ENCODE measurements at places on chromosomes 2 and 18.

DNA sequence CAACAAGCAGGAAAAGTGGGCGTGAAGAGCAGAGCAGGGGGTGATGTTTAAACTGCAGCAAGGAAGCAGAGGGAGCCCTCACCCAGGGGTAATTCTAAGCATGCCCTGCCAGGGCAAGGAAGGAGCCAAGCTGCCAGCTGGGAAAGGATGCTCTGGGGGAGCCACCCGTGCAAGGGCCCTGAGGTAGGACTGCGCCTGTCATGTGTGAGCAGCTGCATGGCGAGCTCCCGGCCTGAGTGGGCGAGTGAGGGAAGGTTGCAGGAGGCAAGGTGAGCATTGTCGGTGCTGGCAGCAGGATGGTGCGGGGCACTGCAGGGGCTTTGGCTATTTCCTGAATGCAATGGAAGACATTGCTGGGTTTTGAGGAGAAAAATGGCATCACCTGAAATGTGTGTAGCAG is 107.2 kb downstream of the COPS8 start:
- no peak for DNase-seq

GRCh38 chr2:174161490-174161889 is 86.8 kb downstream of the OLA1 start:
- DNase-seq, result no peak

DNA sequence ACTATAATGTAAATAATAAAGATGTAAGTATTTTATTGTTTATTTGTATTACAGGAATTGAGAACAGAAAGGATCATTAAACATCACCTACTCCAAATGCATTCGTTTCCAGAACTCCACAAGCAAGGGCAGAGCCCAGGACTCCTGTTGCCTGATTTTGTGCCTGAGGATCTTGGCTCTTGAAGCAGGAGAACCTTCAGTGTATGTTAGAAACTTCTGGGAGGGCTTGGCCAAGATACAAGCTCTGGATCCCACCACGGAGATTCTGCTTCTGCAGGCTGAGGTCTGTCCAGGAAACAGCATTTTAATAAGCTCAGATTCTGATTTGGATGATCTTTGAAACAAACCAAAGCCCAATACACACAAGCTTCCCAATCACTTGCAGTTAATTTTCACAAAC is 142.4 kb upstream of the SOX11 start:
- no peak for DNase-seq

DNA sequence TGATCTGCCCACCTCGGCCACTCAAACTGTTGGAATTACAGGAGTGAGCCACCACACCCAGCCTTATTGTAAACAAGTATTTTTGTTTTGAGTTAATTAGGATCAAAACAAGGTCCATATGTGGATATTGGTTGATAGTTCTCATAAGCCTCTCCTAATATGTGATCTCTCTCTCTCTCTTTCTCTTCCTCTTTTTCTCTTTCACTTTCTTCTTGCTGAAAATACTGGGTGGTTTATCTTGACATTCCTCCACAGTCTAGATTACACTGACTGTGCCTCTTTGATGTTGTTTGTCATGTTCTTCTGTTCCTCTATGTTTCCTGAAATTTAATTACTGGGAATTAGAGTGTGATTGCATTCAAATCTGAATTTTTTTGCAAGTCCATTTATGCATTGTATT is 547.5 kb upstream of the NRXN1 start:
- no peak for DNase-seq

DNA sequence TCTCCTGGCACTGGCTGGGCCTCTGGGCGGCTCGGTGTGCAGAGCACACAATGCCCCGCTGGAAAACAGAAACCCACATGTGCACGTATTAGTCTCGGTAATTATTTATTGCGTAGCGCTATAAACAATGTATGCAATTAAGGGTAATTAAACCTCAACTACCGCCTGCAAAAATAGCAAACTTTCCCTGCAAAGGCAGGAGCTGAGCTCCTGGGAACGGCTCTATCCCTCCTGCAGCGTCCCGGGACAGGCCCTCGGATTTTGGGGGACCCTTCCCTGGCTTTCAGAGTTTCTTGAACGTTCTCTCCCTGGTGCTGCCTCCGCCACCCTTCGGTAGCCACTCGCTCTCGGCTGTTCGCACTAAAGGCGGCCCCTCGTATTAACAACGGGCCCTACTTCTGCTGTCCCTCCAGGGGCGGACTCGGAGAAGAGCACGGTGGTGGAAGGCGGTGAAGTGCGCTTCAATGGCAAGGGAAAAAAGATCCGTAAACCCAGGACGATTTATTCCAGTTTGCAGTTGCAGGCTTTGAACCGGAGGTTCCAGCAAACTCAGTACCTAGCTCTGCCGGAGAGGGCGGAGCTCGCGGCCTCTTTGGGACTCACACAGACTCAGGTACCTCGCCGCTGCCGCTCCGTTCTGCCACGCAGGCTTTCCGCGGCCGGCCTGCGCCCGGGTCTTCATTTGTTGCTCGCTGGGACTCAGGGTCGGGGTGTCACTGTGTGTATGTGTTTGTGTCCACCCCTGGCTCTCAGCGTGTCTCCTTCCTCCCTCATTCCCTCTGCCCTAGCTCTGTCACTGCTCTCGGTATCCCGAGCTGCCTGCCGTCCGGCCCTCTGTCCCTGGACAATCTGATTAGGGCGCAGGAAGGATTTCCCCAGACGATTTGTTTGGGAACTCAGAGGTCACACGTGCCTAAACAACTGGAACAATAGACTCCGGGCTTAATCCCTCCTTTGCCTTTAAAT is 1.2 kb downstream of the DLX1 start:
- DNase-seq, result no peak
